ENCODE measurements at places on chromosomes 16 and 17.
A peak's percentile ranks its signal among the peaks of the same experiment; 100 is the strongest.

DNA sequence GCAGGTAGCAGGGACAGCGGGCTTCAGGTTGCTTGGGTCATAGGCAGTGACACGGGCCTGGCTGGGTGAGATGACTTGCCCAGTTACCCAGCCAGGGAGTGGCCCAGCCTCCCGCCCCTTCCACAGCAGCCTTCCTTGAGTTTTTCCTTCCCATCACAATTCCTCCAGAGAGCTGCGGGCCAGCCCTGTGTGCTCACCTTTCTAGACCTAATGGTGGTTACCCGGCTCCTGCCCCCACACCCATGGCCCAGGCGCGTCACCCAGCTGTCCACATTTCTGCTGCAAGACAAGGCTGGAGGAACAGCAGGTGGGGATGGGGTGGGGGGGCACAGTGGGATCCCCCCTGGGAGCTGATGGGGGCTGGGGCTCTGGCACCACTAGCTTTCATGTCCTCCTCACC, 203.2 kb downstream of the NTN1 start:
- DNase-seq: no peak

DNA sequence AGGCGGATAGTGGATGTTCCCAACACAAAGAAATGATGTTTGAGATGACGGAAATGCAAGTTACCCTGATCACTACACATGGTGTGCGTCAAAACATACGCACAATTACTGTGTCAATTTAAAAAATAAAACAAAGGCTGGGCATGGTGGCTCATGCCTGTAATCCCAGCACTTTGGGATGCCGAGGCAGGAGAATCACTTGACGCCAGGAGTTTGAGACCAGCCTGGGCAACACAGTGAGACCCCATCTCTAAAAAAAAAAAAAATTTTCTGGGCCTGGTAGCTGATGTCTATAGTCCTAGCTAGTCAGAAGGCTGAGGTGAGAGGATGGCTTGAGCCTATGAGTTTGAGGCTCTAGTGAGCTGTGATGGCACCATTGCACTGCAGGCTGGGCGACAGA, 51.8 kb downstream of the TEKT5 start:
- no peak for DNase-seq

DNA sequence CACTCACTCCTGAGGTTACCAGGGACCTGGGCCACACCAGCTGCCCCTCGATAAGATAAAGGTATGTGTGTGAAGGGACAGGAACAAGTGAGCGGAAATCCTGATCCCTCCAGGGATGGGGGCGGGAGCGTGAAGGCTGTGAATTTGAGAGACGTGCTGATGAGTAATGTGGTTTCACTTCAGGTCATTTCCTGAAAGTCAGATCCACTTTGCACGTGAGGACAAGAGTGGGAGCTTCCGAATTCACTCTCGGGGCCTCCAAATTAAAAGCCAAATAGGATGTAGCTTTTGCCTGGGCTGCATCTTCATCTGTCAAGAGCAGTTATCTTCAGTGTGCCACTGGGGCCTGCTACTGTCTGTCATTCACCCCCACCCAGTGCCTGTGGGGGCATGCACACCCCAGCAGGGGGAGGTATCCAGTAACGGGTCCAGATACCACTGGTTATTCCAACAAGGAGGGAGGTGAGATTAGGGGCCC, 87.4 kb upstream of the LHX1 start:
- no peak for DNase-seq

DNA sequence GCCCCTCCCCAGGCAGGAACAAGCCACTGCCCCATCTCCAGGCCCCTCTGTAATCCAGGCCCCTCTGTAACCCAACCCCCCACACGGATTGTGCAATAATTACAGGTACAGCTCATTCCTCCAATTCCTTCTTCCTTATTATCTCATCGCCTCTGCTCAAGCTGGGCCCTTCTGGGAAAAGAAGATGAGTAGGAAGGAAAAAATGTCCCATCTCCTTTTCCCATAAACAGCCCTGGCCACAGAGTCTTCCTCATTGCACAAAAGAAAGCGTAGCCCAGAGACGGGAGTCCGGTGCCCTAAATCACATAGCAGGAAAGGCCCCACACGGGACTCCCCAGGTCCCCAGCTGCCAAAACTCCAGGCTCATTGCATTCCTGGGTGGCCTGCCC, 3.6 kb upstream of the LITAFD start:
- DNase-seq: no peak

- no peak for DNase-seq
Measured at GRCh38 chr17:12348476-12348875, 317.2 kb upstream of the MYOCD start.

DNA sequence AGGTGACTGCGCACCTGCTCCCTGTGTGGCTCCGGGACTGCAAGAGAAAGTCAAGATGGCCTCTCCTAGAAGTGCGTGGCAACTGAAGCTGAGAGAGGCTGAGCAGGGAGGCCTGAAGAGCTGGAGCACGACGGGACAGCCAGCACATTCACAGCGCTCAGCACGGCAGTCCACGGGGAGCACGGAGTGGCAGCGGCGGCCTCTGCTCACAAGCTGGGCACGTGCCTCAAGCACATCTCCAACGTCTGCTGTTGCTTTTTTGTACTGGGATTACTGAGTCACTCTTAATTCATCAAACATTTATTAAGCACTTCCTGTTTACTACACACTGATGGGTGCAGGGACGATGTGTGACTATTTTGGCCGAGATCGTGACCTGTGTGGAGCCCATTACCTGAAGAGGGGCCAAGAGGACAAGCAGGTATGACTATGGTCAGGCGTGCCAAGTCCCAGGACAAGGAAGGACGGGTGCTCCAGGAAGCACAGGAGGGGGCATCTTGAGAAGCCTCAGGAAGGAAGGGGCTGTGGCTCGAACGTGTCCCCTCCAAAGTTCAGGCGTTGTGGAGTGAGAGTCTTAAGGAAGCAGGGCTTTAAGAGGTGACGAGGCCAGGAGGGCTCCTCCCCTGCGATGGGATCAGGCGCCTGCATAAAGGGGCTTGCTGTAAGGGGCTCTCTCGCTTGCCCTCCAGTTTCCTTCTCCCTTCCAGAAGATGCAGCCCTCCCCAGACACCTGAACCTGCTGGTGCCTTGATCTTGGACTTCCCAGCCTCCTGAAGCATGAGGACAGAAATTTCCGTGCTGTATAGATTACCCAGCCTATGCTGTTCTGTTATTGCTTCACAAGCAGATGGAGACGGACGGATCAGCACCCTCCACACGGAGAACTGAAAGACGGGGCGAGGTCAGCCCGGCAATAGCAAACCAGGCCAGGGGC, 105.8 kb downstream of the ADCY9 start:
- no peak for DNase-seq

- DNase-seq: no peak
Measured at GRCh38 chr16:84332975-84333684, 35.2 kb upstream of the ATP2C2 start.

GRCh38 chr17:79305768-79306423, 231.3 kb downstream of the ENGASE start:
- peak; percentile 23 for DNase-seq

- DNase-seq: no peak
Measured at GRCh38 chr17:57892820-57893595, 43.2 kb upstream of the MRPS23 start.

DNA sequence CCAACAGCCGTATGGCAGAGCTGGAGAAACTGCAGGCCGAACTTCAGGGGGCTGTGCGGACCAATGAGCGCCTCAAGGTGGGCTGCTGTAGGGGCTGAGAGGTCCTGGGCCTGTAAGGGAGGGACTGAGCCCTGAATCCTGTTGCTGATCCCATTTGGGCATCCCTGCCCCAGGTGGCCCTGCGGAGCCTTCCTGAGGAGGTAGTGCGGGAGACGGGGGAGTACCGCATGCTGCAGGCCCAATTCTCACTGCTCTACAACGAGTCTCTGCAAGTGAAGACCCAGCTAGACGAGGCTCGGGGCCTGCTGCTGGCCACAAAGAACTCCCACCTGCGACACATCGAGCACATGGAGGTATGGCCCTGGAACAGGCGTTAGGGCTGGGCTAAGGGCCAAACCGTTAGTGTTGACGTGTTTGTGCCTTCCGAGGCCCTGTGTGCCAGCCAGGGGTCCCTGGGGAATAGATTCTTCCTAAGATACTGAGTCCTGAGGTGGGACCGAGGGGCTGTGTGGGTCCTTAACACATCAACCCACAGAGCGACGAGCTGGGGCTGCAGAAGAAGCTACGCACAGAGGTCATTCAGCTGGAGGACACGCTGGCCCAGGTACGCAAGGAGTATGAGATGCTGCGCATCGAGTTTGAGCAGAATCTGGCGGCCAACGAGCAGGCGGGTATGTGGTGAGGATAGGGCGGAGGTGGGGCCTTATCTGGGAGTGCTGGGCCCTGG, 4.2 kb downstream of the RNF40 start:
- DNase-seq: no peak

- no peak for DNase-seq
Measured at GRCh38 chr16:31143011-31143693, 6.7 kb downstream of the PRSS36 start.

All from NCI-H345 (cell line).